Left lobe of liver (tissue), 2 donors: ENCODE measurements at places on chromosomes 2 and 18.

DNA sequence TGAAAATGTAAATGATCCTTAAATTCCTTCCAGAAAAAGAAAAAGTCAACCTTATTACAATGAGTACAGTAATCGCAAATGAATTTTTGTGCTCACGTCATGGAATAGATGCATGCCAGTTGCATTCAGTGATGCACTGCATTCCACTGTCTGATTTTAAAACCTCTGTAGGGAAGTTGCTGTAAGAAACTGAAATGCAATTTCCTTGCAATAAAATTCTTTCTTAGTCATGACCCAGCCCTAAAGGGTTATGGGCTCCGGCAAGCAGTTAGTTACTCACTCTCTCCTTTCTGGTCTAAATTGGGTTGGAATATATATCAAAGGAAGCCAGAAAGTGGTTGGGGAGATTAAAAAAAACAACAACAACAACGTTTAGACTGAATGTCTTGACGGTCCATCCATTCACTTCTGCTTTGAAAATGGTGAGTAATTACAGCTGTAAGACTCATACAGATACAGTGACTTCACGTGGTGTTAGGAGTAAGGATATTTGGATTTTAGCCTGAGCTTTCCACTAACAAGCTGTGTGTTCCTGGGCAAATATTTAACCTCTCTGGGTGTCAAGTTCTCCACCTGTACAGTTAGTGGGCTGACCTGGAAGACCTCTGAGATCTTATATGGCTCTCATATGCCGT is 8.6 kb upstream of the RND3 start:
- DNase-seq: no peak

DNA sequence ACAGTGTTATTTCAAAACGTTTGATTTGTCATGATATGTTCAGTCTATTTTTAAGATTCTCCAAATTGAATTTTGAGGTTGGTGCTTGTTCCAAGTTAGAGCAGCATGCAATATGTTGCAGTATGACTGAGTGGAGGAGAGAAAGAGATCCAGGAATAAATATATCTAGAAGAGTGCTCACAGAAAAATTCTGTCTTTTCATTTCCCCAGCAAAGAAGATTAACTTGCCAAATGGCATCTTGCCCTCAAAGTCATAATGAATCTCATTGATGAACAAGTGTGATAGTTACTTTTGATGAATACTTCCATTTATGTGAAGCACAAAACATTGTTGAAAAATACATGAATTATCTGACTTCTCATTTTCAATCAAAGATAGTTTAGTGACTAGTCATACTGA is 95.9 kb downstream of the KCNJ3 start:
- no peak for DNase-seq

DNA sequence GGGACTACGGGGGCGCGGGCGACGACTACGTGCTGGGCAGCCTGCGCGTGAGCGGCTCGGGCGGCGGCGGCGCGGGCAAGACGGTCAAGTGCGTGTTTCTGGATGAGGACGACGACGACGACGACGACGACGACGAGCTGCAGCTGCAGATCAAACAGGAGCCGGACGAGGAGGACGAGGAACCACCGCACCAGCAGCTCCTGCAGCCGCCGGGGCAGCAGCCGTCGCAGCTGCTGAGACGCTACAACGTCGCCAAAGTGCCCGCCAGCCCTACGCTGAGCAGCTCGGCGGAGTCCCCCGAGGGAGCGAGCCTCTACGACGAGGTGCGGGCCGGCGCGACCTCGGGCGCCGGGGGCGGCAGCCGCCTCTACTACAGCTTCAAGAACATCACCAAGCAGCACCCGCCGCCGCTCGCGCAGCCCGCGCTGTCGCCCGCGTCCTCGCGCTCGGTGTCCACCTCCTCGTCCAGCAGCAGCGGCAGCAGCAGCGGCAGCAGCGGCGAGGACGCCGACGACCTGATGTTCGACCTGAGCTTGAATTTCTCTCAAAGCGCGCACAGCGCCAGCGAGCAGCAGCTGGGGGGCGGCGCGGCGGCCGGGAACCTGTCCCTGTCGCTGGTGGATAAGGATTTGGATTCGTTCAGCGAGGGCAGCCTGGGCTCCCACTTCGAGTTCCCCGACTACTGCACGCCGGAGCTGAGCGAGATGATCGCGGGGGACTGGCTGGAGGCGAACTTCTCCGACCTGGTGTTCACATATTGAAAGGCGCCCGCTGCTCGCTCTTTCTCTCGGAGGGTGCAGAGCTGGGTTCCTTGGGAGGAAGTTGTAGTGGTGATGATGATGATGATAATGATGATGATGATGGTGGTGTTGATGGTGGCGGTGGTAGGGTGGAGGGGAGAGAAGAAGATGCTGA is 1.4 kb downstream of the SOX11 start:
- no peak for DNase-seq

GRCh38 chr2:143422681-143423080 is 293.5 kb downstream of the ARHGAP15 start:
- DNase-seq: no peak

- DNase-seq: no peak
Measured at GRCh38 chr2:181959508-181959907, 26.1 kb upstream of the PPP1R1C start.

- DNase-seq: no peak
Measured at GRCh38 chr18:39184176-39184575, 1618.6 kb upstream of the CELF4 start.

DNA sequence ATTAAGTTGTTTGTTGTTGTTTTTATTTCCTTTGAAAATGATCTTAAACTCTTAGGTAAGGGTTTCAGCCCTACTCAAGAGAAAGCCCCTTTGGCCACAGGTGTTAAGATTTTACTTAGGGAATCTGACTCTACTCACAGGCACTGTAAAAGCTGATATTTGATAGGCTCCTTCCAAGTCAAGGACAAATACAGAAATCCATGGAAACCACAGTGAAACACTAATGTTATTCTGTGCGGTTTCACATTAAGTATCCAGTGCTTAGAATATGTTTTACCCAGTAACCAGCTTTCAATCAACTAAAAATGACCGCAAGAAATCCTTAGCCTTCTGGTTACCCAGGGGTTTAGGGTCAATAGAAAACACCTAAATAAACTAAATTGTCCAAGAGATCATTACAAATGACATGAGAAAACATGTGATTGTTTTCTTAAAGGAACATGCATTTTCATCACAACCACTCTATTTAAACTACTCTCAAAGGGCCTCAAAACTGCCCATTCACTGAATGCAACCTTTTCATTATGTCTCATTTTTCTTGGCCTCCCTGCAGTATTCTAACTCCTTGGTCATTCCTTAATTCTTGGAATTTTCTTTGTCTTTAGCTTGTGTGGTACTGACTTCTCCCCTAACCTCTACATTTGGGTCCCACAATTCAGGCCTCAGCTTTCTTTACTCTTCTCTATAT is 56.0 kb downstream of the CDH2 start:
- no peak for DNase-seq

- DNase-seq: peak; percentile 72
Measured at GRCh38 chr2:108988796-108989713, at the start of gene EDAR. Gene EDAR (minus strand): TSS chr2:108989220. CDS start chr2:108931014, 58,206 bp downstream.

DNA sequence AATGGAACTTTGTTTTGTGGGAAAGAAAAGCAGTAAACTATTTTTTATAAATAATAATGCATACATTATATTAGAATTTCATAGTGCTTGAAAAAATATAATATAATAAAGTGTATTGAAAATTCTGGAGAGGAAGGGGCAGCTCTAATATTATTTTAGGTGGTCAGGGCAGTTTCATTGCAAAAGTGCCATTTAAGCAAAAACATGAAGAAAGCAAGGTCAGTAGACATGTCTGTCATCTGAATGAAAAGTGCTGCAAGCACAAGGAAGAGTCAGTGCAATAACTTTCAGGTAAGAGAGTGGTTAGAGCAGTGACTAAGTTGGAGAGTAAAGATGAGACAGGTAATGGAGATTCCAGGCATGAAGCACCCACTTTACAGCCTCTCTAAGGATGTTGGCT is 435.6 kb upstream of the REG3G start:
- no peak for DNase-seq

DNA sequence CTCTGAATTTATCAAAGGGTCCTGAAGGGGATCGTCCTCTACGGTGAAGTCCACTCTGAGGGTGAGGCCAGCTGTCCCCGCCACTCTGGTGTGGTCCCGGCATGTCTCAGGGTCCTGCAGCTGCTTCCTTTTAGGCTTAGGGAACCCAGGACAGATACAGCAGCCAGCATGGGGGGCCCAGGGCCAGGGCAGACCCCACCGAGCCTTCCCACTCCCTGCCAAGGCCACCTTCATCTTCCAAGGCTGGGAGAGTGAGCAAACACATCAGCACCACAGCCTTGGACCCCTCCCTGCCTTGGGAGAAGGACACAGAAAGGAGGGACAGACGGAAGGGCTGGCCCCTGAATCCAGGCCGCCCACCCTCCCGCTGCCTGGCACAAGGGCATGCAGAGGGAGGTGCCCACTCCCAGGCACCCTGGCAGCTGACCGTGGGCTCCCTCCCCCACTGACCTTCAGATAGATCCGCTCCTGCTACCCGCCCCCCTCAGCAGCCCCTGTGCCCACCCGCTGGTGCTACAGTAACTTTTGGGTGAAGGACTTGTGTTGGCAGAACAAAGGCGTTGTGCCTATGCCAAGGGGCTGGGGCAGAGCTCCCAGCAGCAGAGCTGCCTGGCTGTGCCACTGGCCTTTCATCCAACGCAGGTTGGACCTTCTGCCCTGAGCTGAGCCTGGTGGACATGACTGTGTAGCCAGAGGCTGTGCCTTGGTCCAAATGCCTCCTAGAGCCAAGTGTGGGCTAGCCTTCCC is 7.6 kb downstream of the CYP26B1 start:
- DNase-seq: peak; percentile 48

GRCh38 chr2:205892665-205893259 is 193.2 kb downstream of the INO80D start:
- DNase-seq: no peak

- no peak for DNase-seq
Measured at GRCh38 chr2:29954316-29954715, 32.9 kb upstream of the ALK start.

DNA sequence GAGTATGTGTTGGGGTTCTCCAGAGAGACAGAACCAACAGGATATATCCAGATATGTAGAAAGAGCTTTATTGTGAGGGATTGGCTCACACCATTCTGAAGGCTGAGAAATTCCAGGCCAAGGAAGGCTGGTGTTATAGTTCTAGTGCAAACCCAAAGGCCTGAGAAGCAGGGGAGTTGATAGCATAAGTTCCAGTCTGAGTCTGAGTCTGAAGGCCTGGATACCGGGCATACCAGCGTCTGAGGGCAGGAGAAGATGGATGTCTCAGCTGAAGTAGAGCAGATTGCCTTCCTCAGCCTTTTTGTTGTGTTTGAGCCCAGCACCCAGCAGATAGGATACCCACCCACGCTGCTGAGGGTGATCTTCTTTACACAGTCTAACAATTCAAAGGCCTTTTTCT is 211.7 kb upstream of the RASGRP3 start:
- no peak for DNase-seq

GRCh38 chr18:62450546-62451410 is 72.0 kb upstream of the ZCCHC2 start:
- peak; percentile 92 for DNase-seq

GRCh38 chr2:38600921-38601455 is 1.7 kb downstream of the HNRNPLL start:
- DNase-seq: no peak

- no peak for DNase-seq
Measured at GRCh38 chr2:67503066-67503795, 106.1 kb downstream of the ETAA1 start.

GRCh38 chr2:65313126-65313953 is 85.7 kb downstream of the ACTR2 start:
- DNase-seq: no peak

DNA sequence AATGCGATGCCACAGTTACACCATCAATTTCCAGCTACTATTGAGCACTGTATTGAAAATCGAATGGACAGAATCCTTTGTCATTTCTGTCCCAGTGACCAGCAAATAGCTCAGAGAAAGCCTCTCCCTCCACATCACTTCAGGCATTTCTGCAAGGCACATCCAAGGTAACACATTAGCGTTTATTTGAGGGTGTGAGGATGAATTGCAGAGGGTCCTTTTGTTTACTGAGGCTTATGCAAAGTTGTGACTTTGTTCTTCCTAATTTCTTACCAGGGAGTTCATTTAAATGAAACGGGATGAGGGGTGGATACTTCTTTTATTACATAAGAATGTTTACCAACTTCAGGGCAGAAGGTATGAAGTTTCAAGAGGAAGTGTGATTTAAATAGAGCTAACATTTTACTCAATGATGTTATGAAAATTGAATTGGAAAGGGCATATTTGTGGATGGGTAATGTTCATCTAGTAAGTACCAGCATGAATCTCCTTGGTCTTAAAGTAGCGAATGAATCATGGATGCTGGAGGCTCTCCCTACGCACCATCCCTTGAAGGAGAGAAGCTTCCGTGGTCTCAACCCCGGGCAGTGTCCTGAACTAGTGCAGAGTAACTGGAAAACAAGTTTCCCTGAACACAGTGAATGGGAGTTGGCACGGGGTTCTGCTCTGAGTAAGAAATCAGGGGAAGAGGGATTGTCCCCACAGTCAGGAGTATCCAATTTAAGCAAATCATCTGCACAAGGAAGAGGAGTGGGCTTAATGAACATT is 756.5 kb downstream of the GALR1 start:
- DNase-seq: no peak

DNA sequence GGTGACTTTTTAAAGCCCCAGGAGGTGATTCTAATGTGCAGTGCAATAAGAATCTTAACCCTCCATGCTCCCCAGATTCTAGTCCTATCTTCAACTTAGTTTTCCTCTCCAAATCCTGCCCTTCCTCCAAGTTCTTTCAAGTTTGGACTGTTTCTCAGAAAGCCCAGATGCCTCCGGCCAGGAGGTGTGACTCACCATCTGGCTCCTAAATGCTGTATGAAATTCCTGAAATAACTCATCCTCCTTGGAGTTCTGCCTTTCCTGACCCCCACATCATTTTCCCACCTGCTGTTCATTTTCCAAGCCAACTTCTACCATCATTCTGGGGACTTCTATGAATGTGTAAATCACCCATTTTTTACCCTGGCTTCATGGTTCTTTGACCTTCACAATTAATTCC is 118.2 kb upstream of the NOL4 start:
- no peak for DNase-seq

GRCh38 chr2:26011609-26011989 is 22.3 kb upstream of the RAB10 start:
- no peak for DNase-seq

- DNase-seq: no peak
Measured at GRCh38 chr2:233112776-233113452, 52.8 kb downstream of the INPP5D start.
